ENCODE measurements at places on chromosomes 5 and 9. TPM values are rescaled to one million over a fixed set of nuclear protein-coding genes. Genes with fewer than 3 reads are reported as not detected.

UTP15 gene
- 46.0 TPM for total RNA-seq

ARHGEF39 gene
- total RNA-seq: 12.3 TPM

DCANP1 gene
- not detected for total RNA-seq

GTF3C5 gene
- total RNA-seq: 81.6 TPM

SLC6A18 gene
- not detected for total RNA-seq

RNF180 gene
- total RNA-seq: 0.53 TPM

WWC1 gene
- 0.09 TPM for total RNA-seq

BOD1 gene
- total RNA-seq: 32.3 TPM
